ENCODE measurements at places on chromosomes 16 and 17. TPM values are rescaled to one million over a fixed set of nuclear protein-coding genes. Genes with fewer than 3 reads are reported as not detected.

ABCC3 gene
- 130 TPM for total RNA-seq

OMG gene
- total RNA-seq, result not detected

TMEM238L gene
- total RNA-seq, result not detected

GRIN2A gene
- 21.4 TPM for total RNA-seq

CACNG1 gene
- not detected for total RNA-seq

GFER gene
- 13.2 TPM for total RNA-seq

DNA sequence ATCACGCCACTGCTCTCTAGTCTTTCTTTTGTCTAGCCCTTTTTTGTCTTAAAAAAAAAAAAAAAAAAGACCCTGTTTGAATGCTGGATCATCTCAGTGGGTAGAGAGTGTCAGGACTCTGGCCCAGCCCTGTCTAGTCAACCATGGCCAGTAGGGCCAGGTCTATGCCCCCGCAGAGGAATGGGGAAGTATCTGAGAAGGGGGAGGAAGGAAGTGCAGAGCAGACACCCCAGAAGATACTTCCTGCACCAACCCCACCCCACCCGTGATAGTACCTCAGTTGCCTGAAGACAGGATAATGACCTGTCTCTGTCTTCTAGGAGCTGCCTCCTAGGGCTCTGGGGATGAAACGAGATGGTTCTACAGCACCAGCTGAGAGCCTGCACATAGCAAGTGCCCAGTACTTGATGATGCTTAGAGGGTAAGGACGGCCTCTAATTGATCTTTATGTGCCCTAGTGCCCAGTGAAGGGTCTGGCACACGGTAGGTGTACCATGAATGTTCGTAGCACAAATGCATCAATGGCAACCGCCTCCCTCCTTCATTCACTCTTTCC lies 55.4 kb downstream of the ABAT start:
- no peak for DNase-seq

DNA sequence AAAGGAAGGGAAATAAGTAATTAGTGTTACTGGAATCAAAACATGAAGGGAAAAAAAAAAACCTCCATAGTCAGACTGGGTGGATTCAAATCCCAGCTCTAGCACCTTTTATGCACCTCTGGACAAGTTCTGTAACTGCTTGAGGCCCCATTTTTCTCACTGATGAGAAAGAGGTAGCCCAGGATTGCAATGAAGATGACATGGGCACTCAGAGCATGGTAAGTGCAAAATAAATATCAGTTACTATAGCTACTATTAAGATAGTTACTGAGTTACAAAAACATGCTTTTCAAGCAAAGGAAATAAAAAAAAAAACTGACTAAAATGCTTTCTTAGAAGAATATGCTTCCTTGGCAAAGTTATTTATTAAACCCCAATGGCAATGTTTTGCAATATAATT lies 58.8 kb downstream of the CEP95 start:
- DNase-seq, result no peak

GRCh38 chr17:50487213-50488096 lies 8.8 kb downstream of the RSAD1 start:
- no peak for DNase-seq

GRCh38 chr16:86581458-86581857 lies 3.1 kb downstream of the FOXL1 start:
- no peak for DNase-seq

DNA sequence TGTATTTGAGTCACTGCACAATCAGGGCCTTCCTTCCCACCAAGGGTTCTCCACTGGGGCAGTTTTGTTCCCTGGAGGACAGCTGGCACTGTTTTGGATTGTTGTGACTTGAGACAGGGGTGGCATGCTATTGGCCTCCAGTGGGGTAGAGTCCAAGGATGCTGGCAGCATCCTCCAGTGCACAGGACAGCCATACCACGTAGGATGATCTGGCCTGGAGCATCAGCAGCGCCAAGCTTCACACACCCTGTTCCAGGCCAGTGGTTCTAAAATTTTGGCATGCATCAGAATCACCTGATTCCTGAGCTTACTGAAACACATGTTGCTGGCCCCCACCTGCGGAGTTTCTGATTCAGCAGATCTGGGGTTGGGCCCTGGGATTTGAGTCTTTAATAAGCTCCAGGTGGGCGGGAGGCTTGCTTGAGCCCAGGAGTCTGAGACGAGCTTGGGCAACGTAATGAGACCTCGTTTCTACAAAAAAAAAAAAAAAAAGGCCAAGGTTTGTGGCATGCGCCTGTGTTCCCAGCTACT lies 83.2 kb downstream of the MGAT5B start:
- no peak for DNase-seq

- DNase-seq, result peak; percentile 35
These were observed 21.2 kb upstream of the LGALS9 start for GRCh38 chr17:27609611-27610303.

DNA sequence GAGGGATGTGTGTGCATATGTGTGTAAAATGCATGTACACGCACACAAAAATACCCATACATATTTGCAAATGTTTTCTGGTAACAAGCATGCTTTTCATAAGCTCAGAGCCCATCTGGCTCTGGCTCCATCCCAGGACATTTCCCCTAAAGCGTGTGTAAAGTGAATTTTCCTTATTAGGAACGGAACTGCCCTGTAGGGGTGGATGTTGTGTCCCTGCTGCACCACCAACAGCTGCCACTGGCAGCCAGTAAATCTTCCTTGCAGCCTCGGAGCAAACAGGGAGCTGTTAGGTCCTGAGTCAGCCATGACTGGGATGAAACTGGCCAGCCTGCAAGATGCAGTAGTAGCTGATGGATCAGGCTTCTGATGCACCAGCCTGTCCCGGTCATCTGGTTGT lies 393.5 kb downstream of the UTP18 start:
- DNase-seq, result no peak

GRCh38 chr16:65181071-65181561 lies 59.3 kb upstream of the CDH11 start:
- no peak for DNase-seq

DNA sequence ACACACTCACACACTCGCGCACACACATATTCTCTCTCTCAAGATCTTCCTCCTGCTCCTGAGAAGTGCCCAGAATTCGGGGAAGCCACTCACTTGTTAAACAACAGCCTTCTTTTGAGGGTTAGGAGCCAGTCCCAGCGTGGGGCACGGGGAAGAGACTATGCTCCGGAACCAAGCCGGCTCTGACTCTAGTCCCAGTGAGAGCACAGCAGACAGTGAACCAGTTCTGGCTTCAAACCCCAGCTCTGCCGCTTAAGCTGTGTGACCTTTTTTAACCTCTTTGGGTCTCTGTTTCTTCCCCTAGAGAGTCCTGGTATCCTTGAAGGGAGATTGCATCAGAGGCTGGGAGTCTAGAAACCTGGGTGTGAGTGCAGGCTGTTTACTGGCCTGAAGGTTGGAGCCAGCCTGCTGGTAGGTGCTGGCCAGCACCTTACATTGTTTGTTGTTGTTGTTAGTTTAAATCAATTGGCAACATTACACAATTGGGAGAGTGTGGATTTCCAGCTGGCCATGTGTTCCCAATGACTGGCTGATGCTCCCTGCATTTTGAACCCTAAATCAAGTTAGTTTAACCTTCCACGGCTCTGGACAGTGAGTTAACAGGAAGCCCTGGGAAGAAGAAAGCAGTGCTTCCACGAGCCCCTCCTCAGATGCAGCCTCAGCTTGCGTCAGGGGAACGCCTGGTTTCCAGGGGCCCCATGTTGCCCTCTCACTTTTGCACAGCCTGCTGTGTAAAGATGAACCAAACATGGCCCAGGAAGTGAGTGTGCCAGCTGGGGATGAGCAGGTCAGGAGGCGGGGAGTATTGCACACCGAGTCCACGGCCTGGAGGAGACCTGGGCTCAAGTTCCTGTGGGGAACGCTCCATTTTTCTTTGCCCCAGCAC lies 71.5 kb downstream of the GAS7 start:
- DNase-seq, result peak; percentile 27

- peak; percentile 56 for DNase-seq
These were observed 29.5 kb upstream of the ULK2 start for GRCh38 chr17:19897090-19897837.
